ENCODE measurements at places on chromosomes 1 and 21. TPM values are rescaled to one million over a fixed set of nuclear protein-coding genes. Genes with fewer than 3 reads are reported as not detected.
A peak's percentile ranks its signal among the peaks of the same experiment; 100 is the strongest.

DNA sequence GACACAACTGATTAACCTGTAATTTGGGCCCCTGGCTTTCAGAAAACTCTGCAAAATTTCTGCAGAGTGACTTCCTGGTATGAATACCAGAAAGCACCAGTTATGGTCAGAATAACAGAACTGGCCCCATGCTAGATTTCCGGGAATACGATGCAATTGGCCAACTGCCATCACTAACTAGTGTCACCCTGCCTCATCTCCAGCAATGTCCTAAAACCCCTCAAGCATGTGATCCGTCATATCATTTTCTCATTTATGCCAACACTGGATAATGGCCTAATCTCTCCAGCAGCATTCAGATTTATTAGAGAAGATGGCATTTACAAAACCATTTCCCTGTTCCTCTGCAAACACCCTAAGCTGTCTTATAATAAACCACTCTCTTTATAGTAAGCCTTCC lies 15.4 kb downstream of the KAZN start:
- no peak for DNase-seq

- DNase-seq, result no peak
These were observed 18.0 kb downstream of the LRRC42 start for GRCh38 chr1:53964109-53964508.

GRCh38 chr1:219537223-219537631 lies 75.7 kb downstream of the ZC3H11B start:
- no peak for DNase-seq

DNA sequence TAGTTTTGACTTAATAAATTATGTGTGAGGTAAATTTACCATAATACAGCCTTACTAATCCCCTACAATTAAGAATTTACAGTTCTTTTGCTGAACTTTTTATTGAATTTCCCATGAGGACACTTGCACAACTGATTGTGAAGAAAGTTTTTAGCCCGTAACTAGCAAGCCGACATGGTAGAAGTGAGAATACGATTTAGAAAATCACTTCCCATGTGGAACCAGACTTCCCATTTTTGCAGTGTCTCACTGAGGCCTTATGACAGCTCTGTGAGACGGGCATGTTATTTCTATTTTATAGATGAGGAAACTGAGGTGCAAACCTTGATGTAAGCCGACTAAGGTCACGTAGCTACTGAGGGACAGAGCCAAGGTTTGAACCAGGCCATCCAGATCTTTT lies 32.5 kb upstream of the LMO4 start:
- DNase-seq, result no peak

GRCh38 chr1:113793878-113794834 lies 18.1 kb downstream of the RSBN1 start:
- no peak for DNase-seq

GRCh38 chr1:41390166-41390565 lies 28.9 kb downstream of the FOXO6 start:
- DNase-seq, result no peak

GRCh38 chr1:234488054-234489006 lies 9.4 kb upstream of the TARBP1 start:
- DNase-seq, result no peak

GRCh38 chr1:7390604-7391000 lies 380.5 kb upstream of the VAMP3 start:
- DNase-seq, result no peak

GRCh38 chr21:45403825-45404729 lies 888 bp upstream of the COL18A1 start:
- DNase-seq, result peak; percentile 58

DNA sequence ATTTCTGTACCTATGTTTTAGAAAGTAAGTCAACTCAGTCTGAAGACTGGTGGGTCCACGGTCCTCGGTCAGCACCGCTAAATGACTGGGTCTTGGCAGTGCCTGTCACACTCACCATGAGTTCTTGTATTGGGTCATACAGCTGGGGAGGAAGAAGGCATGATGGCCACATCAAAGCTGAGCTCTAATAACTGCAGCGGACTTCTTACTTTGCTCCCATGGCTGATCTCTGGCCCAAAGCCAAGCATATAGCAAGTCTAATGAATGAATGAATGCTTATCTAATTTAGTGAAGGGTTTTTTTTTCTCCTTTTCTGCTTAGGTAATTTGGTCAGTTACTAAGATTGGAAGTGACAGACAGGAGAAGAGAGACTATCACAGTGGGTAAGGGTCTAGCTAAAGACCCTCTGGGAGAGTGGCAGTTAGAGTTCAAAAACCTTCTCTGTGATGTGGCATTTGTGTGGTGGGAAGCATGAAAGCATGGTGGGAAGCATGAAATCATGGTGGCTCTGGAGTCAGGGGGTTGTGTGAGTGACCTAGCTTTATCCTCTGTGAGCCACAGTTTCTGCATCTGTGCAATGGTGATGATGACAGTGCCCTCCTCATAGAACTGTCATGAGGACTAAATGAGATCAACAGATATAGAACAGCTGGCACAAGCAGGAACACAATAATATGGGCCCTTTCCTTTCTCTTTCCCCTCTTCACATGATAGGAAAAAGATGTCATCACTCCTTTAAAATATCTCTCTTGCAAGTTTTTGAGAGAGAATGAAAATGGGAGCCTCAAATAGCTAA lies 78.9 kb upstream of the JAK1 start:
- no peak for DNase-seq

GRCh38 chr21:25647647-25648046 lies 8.6 kb downstream of the JAM2 start:
- DNase-seq, result no peak

DNA sequence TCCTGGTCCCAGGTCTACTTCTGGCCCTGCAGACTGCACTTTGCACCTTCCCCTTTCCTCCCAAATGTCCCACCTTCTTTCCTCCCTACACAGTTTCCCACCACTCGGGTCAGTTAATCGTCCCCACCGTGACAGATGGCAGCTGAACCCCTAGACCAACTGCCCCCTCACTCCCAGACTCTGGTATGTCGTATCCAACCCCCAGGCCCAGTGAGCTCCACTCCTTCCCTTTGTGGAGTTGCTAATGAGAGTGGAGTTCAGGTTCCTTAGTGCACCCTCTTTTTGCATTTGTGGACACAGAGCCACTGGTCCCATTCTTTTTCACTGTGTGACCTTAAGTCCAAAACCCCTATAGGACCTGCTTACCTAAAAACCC lies 1.8 kb downstream of the MAN1C1 start:
- DNase-seq, result no peak

DNA sequence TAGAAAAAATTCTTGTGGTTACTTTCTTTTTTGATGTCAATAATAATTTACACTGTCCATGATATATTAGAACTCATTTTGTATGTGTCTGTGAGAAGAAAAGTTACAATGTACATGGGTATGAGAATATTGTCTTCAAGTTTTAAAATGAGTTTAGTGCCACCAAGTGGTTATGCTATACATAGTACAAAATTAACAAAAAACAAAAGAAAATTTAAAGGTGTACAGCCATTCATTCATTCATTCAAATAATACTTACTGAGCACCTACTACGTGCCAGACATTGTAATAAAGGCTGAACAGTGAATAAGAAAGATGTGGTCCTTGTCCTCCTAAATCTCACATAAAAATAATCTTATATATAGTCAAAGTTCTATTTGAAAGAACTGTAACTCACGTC lies 27.7 kb downstream of the UCHL5 start:
- DNase-seq, result no peak

DNA sequence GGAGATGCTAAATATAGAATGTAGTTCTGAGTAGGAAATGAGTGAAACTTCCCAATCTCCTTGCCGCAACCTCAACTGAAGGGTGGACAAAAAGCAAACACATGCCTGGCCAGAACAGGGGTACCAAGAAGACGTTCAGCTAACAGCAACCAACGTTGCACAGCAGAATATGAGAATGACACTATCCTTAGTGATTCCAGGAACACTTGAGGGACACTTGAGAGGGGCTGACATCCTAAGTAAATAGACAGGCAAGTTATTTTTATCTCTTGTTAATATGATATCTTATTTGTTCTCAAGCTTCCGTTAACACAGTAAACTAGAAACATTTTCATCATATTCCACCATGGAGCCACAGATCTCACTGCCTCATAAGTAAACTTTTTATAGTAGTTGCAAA lies 908 bp downstream of the KRTAP19-1 start:
- DNase-seq, result no peak

DNA sequence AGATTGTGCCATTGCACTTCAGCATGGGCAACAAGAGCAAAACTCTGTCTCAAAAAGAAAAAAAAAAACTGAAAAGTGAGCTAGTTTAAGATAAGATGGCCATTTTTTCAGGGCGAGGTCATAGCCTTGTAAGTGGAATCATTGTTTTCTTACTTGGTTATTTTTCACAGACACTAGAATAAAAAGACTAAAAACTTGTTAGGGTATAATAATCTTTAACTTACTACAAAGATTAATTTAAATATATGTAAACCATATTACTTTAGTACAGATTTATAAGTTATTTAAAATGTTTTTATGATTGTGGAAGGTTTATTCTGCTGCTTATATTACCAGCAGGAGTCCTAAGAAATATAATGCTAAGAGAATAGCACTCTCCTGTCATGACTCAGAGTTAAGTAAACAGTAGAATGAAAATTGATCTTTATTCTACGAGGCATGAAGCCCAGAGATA lies 23.5 kb downstream of the ANGPTL1 start:
- no peak for DNase-seq

DNA sequence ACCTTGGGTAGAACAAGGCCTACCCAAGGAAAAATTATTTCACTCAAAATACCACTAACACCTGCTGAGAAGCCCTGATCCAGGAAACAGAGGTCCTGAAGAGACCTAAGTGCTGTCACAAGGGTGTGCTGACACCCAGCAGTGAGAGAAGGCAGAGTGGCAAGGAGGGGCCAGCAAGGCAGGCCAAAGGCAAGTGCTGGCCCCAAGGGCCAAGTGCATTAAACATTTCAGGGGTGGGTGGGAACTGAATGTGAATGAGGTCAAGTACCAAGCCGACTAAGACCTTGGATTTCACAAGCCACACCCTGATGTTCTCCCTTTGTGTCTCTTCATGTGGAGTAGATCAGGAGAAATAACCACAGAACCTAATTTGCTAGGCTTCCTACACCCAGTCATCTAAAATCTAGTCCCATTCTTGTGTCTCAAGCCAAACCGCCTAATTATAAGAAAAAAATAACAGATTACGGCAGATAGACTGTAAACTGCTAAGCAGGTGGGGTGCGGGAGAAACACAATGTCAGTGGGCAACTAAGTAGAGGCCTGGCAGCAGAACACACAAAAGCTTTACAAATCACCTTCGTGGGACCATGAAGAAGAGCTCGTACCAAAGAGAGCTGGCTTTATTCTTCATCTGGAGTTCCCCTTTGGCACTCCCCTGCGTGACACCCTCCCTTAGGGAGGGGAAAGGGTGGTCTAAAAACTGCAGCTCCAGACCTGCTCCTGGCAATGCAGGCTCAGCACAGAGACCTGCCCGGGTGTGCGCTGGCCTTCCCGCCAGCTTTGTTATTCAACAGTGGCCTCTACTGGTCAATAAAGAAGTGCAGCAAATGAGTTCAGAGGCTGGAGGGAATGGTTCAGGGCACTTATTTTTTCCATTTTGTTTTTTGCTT lies 8.7 kb downstream of the UBE2G2 start:
- DNase-seq, result no peak

- DNase-seq, result no peak
These were observed 47.8 kb downstream of the SELENOF start for GRCh38 chr1:86865973-86866637.

- no peak for DNase-seq
These were observed 74.8 kb upstream of the HSPA13 start for GRCh38 chr21:14457762-14458161.

GRCh38 chr1:30600258-30600657 lies 123.1 kb downstream of the MATN1 start:
- DNase-seq, result no peak

GRCh38 chr1:19969898-19970660 lies 9.3 kb downstream of the PLA2G2A start:
- no peak for DNase-seq

DNA sequence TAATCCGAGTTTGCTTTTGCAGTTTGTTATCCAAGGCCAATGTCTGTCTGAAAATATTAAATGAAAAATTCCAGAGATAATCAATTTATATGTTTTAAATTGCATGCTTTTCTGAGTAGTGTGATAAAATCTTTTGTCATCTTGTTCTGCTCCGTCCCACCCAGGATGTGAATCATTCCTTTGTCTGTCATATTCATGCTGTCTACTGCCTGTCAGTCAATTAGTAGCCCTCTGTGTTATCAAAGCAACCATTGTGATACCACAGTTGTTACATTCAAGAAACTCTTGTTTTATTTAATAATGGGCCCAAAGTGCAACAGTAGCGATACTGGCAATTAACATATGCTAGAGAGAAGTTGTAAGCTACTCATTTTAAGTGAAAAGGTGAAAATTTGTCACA lies 819.3 kb downstream of the BRINP3 start:
- DNase-seq, result no peak

CLDN17 gene
- total RNA-seq, result not detected

IL19 gene
- total RNA-seq, result not detected

LAD1 gene
- total RNA-seq, result 11.1 TPM

TRIM17 gene
- total RNA-seq, result not detected

TNFAIP8L2 gene
- 3.9 TPM for total RNA-seq

IFI44L gene
- total RNA-seq, result 17.3 TPM

FMO5 gene
- total RNA-seq, result 4.7 TPM

CRYZL1 gene
- 26.8 TPM for total RNA-seq

SPRR2E gene
- not detected for total RNA-seq

KIRREL1 gene
- total RNA-seq, result 136 TPM

LORICRIN gene
- total RNA-seq, result not detected

KRTAP10-11 gene
- total RNA-seq, result not detected
